ENCODE measurements at places on chromosomes 4 and X.

- DNase-seq = no peak
These were observed 28.9 kb upstream of the TLL1 start for GRCh38 chr4:165844161-165844560.

GRCh38 chrX:152480269-152481212 lies 29.4 kb upstream of the GABRA3 start:
- no peak for DNase-seq

GRCh38 chr4:47774079-47774478 lies 63.8 kb downstream of the CORIN start:
- no peak for DNase-seq

GRCh38 chrX:71183341-71183740 lies 38.7 kb downstream of the NLGN3 start:
- no peak for DNase-seq

All from activated naive CD4-positive, alpha-beta T cell treated with Interleukin-2 at 50 U/mL for 16 hours (primary cell).